Fibroblast of lung (primary cell): ENCODE measurements at places on chromosomes 6 and 20. TPM values are rescaled to one million over a fixed set of nuclear protein-coding genes. Genes with fewer than 3 reads are reported as not detected.

Gene WFDC5
- polyA plus RNA-seq: not detected in 2 replicates

Gene SULF2
- polyA plus RNA-seq: 0.26 and 0.32 TPM in 2 replicates

Gene SDC4
- 226 and 312 TPM in 2 replicates for polyA plus RNA-seq

Gene COL19A1
- 0.01 TPM in 1 of 2 replicates, not detected in the other for polyA plus RNA-seq

Gene CEP43
- 11.2 and 16.5 TPM in 2 replicates for polyA plus RNA-seq

Gene MYL9
- 178 and 457 TPM in 2 replicates for polyA plus RNA-seq

Gene APOBEC2
- not detected in 2 replicates for polyA plus RNA-seq

Gene UNC93A
- not detected in 2 replicates for polyA plus RNA-seq

Gene MATN4
- polyA plus RNA-seq: 0.02 and 0.06 TPM in 2 replicates

Gene APCDD1L
- polyA plus RNA-seq: 0.18 and 1.6 TPM in 2 replicates

Gene PRKN
- polyA plus RNA-seq: 0.43 and 0.70 TPM in 2 replicates

Gene SLA2
- polyA plus RNA-seq: not detected in 2 replicates

Gene SLC17A9
- polyA plus RNA-seq: 3.4 and 6.8 TPM in 2 replicates

Gene TRIM10
- not detected in 2 replicates for polyA plus RNA-seq

Gene ENPP1
- 48.6 and 51.7 TPM in 2 replicates for polyA plus RNA-seq

Gene TPD52L1
- polyA plus RNA-seq: 16.5 and 75.9 TPM in 2 replicates

Gene NMBR
- 0.05 TPM in 1 of 2 replicates, not detected in the other for polyA plus RNA-seq

Gene LAMA5
- 1.5 and 4.3 TPM in 2 replicates for polyA plus RNA-seq

Gene WFDC2
- polyA plus RNA-seq: not detected in 2 replicates

Gene SAPCD1
- 1.3 and 1.4 TPM in 2 replicates for polyA plus RNA-seq

Gene FGD2
- not detected in 2 replicates for polyA plus RNA-seq

Gene DPPA5
- not detected in 2 replicates for polyA plus RNA-seq

Gene SLC17A2
- polyA plus RNA-seq: not detected in 2 replicates

Gene IL17F
- not detected in 2 replicates for polyA plus RNA-seq

Gene ADAM33
- 27.9 and 29.4 TPM in 2 replicates for polyA plus RNA-seq

Gene MUC21
- polyA plus RNA-seq: not detected in 2 replicates

Gene HAO1
- polyA plus RNA-seq: not detected in 2 replicates

Gene GRM4
- not detected in 2 replicates for polyA plus RNA-seq

Gene LY6G5C
- polyA plus RNA-seq: 2.0 and 2.9 TPM in 2 replicates

Gene USP49
- polyA plus RNA-seq: 1.0 and 1.5 TPM in 2 replicates

Gene POLR3F
- polyA plus RNA-seq: 11.2 and 11.3 TPM in 2 replicates

Gene GSTA1
- not detected in 2 replicates for polyA plus RNA-seq

Gene DYNLT2
- polyA plus RNA-seq: 0.42 and 0.49 TPM in 2 replicates

Gene SNAP25
- 7.2 and 8.2 TPM in 2 replicates for polyA plus RNA-seq

Gene TGM3
- polyA plus RNA-seq: not detected in 2 replicates

Gene PACRG
- 0.30 and 0.77 TPM in 2 replicates for polyA plus RNA-seq

Gene MYH7B
- 0.01 and 0.03 TPM in 2 replicates for polyA plus RNA-seq

Gene SYNCRIP
- 29.2 and 37.7 TPM in 2 replicates for polyA plus RNA-seq

Gene CCN6
- 0.08 and 0.49 TPM in 2 replicates for polyA plus RNA-seq

Gene BPIFB1
- not detected in 2 replicates for polyA plus RNA-seq

Gene YWHAB
- 282 and 321 TPM in 2 replicates for polyA plus RNA-seq

Gene SLC17A4
- polyA plus RNA-seq: not detected in 2 replicates

Gene GGTLC1
- polyA plus RNA-seq: not detected in 2 replicates

Gene GNAS-AS1
- 0.28 and 0.32 TPM in 2 replicates for polyA plus RNA-seq

Gene ECT2L
- polyA plus RNA-seq: not detected in 2 replicates

Gene DNAH8
- not detected in 2 replicates for polyA plus RNA-seq

Gene MAP3K4
- 9.1 and 12.7 TPM in 2 replicates for polyA plus RNA-seq

Gene TTBK1
- 0.03 TPM in 1 of 2 replicates, not detected in the other for polyA plus RNA-seq

Gene C6orf58
- 0.05 TPM in 1 of 2 replicates, not detected in the other for polyA plus RNA-seq
